CD14-positive monocyte (primary cell): ENCODE measurements at places on chromosomes 5 and 9.
A peak's percentile ranks its signal among the peaks of the same experiment; 100 is the strongest.

- DNase-seq: no peak
Measured at GRCh38 chr9:91160181-91160580, 201.5 kb downstream of the AUH start.

- DNase-seq: no peak
Measured at GRCh38 chr5:137055271-137055872, 443.8 kb downstream of the SPOCK1 start.

DNA sequence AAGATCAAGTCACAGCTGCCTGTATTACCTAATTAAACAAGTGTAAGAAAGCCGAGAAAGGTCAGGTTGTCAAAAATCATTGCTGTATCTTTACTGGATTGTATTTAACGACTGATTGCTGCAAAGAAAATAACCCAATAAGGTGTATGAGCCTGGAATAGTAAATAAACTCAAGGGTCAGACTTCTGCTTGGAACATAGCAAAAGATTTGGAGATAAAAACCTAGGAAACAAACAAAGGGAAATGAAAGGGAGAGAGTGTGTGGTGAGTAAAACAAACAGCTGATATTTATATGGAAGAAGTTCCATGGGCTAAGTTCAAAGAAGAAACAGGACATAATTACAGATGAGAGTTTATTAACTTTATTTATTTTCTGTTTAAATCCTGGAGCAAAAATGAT, 354.0 kb downstream of the TLR4 start:
- DNase-seq: no peak

DNA sequence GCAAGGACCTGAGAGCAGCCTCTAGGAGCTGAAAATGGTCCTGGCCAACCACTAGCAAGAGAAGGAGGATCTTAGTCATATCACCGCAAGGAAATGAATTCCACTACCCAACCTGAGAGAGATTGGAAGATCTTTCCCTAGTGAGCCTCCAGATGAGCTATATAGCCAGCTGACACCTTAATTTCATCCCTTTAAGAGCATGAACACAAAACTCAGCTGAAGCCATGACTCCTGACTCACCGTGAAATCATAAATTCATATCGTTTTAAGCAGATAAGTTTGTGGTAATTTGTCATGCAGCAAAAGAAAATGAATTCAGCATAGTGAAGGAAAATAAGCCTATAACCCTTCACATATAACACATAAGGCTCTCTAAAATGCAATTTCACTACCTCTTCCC, 23.5 kb downstream of the MAPKAP1 start:
- DNase-seq: no peak

- DNase-seq: no peak
Measured at GRCh38 chr9:71791875-71792274, 23.6 kb upstream of the CEMIP2 start.

DNA sequence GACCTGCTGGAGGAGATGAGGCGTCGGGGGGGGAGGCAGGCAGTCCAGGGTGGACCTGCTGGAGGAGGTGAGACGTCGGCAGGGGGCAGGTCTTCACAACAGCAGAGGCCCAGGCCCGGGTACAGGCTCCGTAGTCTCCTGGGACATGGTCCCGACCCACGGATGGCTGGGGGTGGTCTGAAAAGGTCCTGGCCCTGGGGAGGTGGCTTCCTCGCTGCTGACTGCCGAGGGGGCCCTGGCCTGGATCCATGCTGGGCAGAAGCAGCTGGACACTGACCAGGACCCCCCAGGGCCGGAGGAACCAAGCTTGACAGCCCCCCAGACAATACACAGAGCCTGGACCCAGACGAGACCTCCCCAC, 8.5 kb downstream of the EGFL7 start:
- DNase-seq: no peak

GRCh38 chr5:62731022-62731421, 152.4 kb downstream of the LRRC70 start:
- peak; percentile 34 for DNase-seq

GRCh38 chr5:141686648-141687416, 4.8 kb upstream of the ARAP3 start:
- no peak for DNase-seq

DNA sequence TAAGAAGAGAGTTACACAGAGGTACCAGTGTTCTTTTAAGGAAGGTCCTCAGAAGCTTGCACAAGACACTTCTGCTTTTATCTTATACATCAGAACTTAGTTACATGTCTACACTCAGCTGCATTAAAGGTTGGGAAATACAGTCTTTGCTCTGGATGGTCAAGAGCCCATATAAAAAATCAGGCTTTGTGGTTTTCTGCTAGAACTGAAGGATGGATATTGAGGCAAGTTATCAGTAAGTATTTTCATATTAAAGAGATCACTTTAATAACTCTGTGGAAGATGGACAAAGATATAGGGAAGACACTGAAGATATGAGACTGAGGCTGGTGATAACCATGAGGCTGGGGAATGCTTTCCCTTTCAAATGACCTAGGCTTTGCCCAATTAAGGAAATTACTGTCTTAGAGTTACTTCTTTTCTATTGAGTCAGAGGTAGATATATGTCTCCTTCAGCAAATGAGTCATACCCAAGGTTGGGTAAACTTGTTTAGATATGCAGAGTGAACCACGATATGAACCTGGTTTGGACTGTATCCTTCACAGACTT, 87.0 kb upstream of the TNC start:
- no peak for DNase-seq

GRCh38 chr9:21709464-21710058, 92.9 kb upstream of the MTAP start:
- DNase-seq: peak; percentile 56

- no peak for DNase-seq
Measured at GRCh38 chr9:133493428-133493827, 14.5 kb upstream of the SLC2A6 start.

DNA sequence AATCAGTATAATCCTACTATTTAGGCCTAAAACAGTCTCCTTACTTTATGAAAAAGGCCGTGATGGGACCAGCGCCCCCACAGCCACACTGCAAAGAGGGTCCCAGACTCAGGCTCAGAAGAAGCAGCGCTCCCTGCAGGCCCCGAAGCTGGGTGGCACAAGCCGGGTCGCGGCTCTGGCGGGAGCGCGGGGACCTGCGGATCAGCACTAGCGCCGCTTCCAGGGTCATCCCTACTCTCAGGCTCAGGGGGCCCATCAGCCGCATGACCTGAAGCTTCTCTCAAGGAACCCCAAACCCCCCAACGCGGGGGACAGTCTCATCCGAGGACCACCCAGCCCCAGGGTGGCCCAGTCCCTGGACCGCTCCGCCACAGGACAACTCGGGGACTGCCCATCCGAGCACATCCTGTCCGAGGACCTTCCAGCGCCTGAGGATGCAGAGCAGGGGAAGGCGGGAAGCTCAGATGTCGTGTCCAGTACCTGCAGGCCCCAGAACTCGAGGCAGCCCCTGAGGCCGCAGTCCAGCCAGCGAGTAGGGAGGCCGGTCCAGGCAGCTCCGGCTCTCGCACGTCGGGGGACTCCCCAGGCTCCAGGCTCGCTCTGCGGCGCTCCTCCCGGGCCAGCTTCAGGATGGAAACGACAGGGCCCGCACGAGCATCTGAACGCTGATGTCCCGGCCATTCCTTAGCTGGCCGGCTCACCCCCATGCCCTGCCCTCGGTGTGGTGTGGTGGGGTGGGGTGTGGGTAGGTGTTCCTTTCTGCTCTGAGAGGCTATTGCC, 32.4 kb upstream of the CDK20 start:
- DNase-seq: no peak

- DNase-seq: no peak
Measured at GRCh38 chr5:173498739-173499470, 117.5 kb downstream of the BOD1 start.

DNA sequence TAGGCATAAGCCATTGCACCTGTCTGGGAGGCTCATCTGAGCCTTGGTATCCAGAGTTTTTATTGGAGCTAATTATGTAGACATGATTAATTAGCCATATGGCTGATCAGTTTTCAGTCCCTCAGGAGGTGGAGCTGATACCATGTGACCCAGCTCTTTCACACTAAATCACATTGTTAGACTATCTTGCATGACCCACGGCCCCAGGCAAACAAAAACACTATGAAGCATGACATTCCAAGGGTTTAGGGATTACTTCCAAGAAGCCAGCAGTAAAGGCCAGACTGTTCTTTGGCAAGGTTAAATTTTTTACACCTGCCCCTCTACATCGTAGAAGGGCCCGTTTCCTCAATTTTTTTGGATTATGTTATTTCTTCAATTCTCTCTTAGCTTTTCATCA, 5.0 kb upstream of the C5orf24 start:
- no peak for DNase-seq

DNA sequence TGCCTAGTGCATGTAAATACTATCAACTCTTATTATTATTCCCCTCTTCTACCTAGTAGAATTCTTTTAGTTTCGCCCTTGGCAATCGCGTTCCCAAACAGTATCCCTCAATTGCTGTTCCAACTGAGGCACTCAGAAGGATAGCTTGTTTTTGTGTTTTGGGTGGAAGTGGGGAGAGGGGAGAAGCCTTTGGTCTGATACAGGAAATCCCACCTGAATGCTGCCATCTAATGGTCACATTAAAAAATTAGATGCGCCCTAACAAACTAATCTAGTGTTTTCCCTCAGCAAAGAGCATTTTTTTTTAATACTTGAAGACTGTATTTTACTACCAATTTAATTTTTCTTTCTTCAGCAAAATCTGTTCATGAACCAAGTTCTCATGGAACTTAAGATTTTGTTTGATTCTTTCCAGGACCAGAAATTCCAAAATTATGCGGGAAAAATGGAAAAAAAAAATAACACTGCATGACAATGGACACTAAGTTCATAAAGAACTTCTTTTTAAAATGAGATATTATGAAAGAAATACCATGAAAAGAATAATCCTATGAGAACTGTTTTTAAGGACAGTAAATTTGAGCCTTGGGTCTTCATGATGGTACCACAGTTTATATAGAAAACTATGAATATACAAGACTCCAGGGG, 22.2 kb upstream of the GLDC start:
- no peak for DNase-seq

GRCh38 chr5:65026816-65027548, 258.3 kb downstream of the CWC27 start:
- DNase-seq: no peak

DNA sequence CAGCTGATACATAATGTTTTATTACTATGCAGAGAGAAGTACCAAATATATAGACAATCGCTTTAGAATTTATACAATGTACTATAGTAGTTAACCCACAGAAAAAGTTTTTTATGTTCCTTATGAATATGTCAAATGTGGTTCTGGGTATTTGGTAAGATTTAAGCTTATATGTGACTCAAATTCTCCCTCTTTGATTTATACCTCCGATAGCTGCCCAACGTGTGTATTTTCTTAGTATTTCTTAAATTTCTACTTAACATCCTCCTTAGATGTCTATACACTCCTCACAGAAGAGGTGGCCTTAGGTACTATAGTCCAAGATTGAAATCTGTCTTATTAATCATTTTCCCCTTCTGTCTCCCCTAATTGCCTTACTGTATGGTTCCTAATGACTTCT, 138.6 kb upstream of the TNFAIP8 start:
- no peak for DNase-seq

DNA sequence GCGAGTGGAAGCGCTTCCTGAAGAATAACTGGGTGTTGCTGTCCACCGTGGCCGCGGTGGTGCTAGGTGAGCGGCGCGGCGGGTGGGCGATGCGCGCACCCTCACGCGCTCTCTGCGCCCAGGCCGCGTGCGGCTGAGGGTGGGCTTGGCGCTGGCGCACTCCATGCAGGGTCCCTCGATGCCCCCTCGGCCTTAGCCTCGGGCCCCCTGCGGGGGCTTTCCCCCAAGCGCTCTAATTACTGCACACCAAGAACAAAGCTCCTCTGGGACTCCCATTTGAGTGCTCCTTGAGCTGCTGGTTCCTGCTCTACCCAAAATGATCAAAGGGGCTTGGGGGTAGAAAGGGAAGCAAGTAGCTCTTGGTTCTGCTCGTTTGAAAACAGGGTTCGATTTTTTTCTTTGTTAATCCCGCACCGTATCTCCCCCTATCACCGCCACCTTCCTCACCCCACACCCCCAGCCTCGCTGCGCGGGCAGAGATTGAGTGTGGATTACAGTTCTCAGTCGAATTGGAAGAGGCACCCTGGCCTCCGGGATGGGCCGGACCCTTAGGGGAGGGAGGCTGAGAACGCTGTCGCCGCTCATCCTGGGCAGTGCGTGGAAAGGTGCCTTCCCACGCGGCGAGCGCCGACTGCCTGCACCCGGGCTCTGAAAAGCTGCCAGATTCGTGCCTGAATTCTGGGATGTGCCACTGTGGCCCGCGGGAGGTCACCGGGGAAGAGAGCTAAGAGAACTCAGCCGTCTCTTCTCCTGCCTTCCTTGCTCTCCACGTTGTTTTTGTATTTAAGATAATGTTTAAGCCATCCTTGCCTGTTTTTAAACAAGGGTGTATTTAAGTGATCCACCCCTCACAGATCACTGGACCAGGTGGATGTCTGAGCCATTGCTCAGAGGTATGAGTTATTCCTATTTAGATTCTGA, 697 bp downstream of the SLC1A1 start:
- no peak for DNase-seq

GRCh38 chr9:21428235-21428634, 12.0 kb upstream of the IFNA1 start:
- DNase-seq: no peak

- DNase-seq: no peak
Measured at GRCh38 chr5:58706736-58707135, 123.9 kb downstream of the RAB3C start.

DNA sequence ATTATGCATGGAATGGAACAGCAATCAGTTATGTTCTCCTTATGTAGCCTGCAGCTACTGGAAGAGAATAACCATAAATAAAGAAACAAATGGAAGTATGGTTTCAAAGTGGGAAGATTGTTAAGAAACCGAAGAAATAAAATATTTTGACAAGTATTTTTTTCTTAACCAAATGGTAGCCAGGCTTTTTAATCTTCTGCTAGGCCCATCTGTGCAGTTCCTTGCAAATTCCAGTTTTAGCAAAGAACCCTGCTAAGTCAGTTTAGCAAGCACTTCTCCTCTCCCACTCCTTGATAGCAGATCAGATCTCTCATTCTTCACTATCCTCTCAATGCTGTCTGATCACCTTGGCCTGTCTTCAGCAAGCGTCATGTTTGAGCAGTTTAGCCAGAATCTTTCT, 111.1 kb upstream of the PRDM9 start:
- no peak for DNase-seq

GRCh38 chr5:138603249-138603920, 28.2 kb upstream of the HSPA9 start:
- DNase-seq: no peak

DNA sequence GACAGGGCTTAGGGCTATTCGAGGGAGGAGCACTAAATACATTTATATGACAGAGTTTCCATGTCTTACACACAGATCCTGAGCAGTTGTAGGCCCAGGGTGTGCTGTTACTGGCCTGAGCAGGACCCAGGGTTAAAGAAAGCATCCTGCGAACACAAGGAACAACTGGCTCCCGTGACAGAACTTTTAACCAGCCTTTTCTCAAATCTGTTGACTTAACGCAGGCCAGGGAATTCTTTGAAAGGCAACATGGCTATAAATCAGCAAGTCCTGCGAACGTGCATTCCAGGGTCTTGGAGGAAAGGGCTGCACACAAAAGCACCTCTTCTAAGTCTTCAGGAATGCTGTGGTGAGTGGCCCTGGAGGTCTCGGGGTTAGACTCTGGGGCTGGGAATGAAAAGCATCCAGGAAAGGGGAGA, 45.2 kb upstream of the ANKRD55 start:
- no peak for DNase-seq

GRCh38 chr9:96688187-96688586, 33.1 kb upstream of the PRXL2C start:
- no peak for DNase-seq

- no peak for DNase-seq
Measured at GRCh38 chr5:113808956-113809355, 295.5 kb downstream of the YTHDC2 start.
